Central memory CD4-positive, alpha-beta T cell (primary cell): ENCODE measurements at places on chromosomes 7 and 10.
A peak's percentile ranks its signal among the peaks of the same experiment; 100 is the strongest.

- no peak for DNase-seq
Measured at GRCh38 chr10:112872728-112873127, 77.3 kb upstream of the TCF7L2 start.

DNA sequence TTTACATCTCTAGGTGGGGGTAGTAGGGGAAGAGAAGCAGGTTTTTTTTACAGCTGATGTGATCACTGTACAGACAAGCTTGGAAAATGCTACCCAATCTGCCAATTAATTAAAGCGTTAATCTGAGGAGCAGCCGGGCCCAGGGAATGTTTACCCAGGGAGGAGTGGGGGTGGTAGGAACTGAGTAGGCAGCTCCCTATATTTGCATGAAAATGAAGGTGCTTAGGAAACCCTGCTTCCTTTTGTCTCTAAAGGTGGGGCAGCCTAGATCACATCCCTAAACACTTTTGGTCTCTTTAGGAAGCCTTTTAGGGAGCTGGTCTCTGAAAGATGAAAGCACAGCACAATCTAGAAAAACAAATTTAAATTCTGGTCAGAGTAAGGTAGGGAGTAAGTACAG lies 53.0 kb upstream of the NFKB2 start:
- DNase-seq: no peak

- no peak for DNase-seq
Measured at GRCh38 chr7:130180571-130181262, 24.5 kb downstream of the TMEM209 start.

DNA sequence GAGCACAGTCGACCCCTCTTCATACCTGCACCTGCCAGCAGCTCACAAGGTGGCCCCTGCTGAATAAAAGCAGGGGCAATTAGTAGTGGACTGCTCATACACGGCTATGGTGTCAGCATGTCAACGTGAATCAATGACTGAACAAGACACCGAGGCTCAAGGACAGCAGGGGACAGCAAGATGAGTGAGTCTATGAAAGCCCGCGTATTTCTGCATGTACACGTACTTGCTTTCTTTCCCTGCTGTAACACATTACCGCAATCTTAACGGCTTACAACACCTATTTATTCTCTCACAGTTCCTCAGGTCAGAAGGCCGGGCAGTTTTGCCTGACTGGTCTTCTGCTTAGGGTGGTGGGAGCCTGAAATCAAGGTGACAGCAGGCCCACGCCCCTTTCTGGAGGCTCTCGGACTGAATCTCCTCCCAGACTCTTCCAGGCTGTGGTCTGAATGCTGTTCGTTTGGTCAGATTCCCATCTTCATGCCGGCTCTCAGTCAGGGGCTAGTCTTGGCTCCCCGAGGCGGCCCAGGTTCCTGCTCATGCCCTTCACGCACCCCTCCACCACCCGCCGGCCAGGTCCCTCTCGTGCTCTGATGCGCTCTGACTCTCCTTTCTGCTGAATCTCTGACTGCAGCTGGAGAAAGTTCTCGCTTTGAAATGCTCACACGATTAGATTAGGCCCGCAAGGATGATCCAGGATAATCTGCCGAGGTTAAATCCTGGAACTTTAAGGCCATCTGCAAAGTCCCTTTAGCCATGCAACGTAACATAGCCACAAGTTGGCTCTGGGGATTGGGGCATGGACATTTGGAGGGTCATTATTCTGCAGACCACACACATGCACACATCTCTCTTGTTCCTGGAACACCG lies 7.8 kb upstream of the PPP2R2D start:
- no peak for DNase-seq

DNA sequence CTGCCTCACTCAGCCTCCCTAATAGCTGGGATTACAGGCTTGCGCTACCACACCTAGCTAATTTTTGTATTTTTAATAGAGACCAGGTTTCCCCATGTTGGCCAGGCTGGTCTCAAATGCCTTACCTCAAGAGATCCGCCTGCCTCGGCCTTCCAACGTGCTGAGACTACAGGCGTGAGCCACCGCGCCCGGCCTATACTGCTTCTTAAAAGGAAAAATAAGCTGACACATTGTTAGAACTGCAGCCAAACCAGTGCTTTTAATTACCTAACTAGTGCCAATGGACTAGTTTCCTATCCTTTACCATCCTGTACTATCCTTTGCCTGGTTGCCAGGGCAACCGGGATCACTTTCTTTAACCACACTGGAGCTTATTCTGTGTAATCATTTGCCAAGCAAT lies 108.0 kb downstream of the LRRTM3 start:
- DNase-seq: no peak

DNA sequence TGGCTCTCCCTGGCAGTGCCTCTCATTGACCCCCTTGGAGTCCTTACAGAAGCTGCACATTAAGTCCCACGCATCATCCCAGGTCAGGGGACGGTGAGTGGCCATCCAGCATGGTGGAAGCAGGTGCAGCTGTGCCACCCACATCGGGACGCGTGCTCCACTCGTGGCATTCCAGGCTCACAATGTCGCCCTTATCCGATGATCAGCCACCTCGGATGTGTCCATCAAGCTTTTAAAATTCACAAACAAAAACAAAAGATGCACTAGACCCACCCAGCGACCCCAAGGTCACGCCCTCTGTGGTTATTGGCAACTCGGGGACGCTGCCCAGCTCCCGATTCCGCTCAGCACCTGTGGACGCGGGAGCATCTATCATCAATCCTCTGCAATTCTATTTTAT lies 530.9 kb downstream of the PTPRN2 start:
- no peak for DNase-seq

DNA sequence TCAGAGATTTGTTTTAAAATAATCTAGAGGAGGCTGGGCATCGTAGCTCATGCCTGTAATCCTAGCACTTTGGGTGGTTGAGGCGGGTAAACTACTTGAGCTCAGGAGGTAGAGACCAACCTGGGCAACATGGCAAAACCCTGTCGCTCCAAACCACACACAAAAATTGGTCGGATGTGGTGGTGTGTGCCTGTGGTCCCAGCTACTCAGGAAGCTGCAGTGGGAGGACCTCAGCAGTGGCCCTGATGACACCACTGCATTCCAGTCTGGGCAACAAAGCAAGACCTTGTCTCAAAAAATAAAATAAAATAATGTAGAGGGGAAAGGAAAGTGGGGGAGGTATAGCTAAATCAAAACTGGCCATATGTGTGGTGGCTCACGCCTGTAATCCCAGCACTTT lies 13.9 kb upstream of the PPP3CB start:
- no peak for DNase-seq

- no peak for DNase-seq
Measured at GRCh38 chr10:26715137-26715487, 17.6 kb downstream of the PDSS1 start.

GRCh38 chr7:120984406-120984805 lies 4.1 kb upstream of the CPED1 start:
- no peak for DNase-seq

GRCh38 chr7:134154581-134155130 lies 27.5 kb downstream of the LRGUK start:
- DNase-seq: no peak

GRCh38 chr10:117360994-117361667 lies 14.1 kb downstream of the PDZD8 start:
- no peak for DNase-seq

- no peak for DNase-seq
Measured at GRCh38 chr10:109698882-109699664, 224.2 kb downstream of the XPNPEP1 start.

DNA sequence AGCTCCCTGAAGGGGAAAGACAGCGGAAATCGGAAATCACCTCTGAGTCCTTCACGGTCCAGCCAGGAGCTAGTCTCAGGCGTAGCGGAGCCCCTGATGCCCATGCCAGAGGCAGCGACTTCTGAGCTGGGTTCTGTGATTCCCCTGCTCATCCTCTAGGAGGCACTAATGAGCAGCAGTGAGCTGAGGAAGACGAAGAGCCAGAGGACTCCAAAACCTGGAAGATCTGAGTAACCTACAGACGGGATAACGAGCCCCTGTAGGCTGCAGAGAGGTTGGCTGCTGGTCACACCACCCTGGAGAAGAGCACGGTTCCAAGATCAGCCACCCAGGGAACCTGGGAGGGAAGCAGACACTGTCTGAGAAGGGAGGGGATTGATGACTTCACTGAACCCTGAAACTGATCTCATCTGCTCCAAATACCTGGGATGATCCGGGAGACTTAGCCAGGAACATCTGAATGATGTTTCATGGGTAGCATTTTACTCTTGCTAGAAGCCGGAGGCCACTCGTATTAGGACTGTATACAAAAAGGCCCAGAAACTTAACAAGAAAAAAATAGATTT lies 304.1 kb downstream of the PAXIP1 start:
- DNase-seq: no peak

GRCh38 chr7:786472-787255 lies 45.6 kb upstream of the SUN1 start:
- DNase-seq: peak; percentile 57
